Gastroesophageal sphincter (tissue), 4 donors: ENCODE measurements at places on chromosomes 13 and 19.

DNA sequence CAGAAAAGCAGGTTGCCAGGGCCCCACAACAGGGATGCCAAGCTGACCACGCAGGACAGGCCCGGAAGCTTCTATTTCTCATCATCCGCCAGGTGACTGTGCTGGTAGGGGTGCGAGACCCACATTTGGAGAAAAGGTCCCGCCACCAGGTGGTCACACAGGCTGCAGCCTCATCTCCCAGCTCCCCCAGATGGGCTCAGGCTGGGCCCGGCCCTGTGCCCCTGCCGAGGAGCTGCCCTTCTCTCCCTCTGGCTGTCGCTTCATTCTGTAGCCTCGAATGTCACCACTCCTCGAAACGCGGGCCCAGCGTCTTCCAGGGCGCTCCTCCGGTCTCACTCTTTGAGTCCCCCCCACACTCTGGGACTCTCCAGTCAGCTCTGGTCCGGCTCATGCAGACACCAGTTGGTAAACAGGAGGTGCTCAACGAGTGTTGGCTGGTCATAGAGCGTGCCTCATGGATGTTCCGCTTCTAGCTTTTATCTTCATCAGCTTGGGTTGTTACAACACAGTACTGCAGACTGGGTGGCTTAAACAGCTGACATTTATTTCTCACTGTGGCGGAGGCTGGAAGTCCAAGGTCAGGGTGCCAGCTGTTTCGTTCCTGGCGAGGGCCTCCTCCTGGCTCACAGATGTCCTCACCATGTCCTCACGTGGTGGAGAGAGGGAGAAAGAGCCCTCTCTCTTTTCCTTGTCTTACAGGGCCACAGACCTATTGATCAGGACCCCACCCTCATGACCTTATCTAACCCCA is 87.1 kb downstream of the TEX29 start:
- no peak for ATAC-seq

GRCh38 chr13:37303606-37304005 is 198.1 kb upstream of the CSNK1A1L start:
- ATAC-seq: no peak

DNA sequence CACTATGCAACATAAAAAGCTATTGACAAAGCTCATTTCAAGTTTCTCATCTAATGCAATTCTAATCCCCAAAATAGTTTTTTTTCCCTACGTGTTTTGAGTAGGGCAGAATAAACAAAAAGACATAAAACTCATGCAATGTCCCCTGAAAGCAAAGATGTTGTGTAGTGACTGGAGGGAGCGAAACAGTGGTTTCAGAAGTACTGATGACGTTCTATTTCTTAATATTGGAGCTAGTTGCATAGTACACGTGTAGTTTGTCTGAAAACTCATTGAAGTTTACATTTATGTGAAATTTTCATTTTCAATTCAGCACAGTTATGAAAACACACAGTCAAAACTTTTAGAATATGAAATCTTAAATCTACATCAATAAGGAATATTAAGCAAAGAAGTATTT is 31.6 kb downstream of the USP12 start:
- ATAC-seq: no peak

DNA sequence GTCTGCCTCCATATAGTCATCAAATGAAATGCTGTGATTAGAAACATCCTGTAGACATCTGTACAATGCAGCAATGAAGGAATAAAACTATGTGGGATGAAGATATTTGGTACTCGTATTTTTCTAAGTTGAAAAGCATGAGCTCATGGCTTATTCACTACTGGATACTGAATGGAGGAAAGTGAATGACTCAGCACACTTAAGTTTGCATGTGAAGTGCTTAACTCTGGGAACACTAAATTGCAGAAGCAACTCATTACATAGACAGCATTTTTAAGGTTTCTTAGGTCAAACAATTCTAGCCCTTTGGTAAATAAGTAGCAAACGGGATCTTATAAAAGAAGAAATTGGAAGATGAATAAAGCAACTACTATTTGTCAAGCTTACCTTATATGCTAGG is 429.0 kb upstream of the MIR17HG start:
- ATAC-seq: no peak

DNA sequence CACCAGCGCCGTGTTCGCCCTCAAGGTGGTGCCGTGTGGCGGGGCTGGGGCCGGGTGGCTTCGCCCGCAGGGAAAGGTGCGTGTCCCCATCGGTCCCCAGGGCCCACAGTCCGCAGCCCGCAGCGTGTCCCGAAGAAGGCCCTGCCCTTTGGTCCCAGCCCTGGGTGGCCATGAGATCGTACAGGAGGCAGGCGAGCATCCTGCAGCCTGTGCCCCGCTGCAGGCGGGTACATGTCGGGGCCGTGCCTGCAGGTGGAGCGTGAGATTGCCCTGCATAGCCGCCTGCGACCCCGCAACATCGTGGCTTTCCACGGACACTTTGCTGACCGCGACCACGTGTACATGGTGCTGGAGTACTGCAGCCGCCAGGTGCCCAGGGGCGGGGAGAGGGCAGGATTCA is 1.5 kb downstream of the PLK5 start:
- ATAC-seq: no peak

DNA sequence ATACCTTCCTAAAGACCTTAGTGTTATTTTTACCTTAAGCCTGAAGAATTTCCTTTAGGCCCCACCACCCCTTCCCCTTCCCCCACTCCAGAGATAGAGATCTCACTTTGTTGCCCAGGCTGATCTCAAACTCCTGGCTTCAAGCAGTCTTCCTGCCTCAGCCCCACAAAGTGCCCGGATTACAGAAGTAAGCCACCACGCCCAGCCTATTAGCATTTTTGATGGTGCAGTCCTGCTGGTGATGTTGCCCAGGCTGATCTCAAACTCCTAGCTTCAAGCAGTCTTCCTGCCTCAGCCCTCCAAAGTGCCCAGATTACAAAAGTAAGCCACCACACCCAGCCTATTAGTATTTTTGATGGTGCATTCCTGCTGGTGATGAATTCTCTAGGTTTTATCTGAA is 22.0 kb downstream of the ZNF567 start:
- no peak for ATAC-seq

DNA sequence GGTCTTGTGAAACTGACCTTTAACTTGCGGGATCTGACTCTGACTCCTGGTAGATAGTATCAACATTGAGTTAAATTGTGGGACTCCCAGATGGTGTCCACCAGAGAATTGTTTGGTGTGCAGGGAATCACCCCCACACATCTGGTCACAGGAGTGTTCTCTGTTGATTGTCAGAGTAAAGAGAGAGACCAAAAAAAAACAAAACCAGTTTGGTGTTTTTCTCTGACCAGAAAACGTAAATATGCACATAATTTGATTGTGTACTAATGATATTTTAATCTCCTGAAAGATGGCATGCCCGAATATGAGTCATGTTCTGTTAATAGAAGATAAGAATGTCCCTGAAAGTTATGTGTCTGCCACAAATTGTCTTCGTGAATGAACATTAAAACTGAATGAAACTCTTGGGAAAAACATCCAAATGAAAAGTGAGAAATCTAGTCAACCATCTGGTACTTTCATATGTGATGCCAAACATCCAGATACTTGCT is 118.5 kb upstream of the GPC6 start:
- no peak for ATAC-seq

DNA sequence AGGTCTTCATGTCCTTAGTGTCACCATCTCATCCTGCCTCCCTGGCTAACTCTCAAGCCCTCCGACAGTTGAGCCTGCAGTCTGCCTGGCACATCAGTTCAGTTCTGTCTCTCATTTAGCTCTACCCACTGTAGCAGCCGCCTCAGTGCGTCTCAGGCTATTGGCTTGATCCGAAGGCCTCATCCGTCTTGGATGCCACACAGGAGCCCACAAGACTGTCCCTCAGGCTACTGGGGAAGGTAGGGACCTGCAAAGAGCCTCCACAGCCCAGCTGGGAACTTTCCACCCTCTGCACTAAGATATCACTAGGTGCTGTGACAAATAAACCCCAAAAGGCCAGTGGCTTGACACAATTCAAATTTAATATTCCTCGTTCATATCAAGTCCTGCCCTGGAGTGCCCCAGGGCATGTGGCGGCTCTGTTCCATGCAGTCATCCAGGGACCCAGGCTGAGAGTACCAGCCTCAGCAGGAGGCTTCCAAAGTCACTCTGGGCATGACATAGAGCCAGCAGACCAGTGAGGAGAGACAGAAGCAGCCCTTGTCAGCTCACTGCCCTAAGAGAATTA is 5.7 kb downstream of the VSTM2B start:
- no peak for ATAC-seq

DNA sequence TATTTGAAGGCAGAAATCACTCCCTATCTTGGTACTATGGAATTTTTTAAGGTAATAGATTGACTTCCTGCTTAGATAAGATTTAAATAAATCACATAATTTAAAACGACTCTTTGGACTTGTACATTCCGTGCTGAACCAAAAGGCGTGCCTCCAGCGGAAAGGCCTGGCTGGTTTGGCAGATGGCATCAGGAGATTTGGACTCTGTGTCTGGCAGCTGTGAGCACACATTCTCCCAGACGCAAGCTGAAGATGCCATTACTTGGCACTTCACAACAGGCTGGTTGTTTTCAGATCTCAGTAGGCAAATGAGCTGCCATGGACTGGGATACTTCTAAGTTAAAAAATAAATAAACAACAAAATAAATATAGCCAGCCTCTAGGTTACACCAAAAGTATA is 104.5 kb upstream of the SLC15A1 start:
- ATAC-seq: no peak

DNA sequence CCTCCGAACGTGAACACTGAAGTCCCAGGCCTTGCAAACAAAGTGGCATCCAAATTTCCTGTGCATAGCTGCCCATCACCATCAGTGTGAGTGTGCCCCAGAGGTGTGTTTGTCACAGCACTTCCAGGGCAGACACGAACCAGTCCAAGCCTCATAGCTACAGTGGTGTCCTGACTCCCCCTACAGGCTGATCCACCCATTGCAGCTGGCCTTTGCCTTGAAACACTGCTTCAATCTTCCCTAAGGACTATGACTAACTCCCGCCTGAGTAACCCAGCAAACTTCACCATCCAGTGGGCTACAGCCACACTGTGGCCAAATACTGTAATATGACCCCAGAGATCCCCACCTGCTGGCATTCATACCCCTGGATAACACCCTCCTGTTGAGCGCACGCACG is 3.9 kb downstream of the ZNF266 start:
- ATAC-seq: no peak

GRCh38 chr13:47289567-47289966 is 392.7 kb upstream of the HTR2A start:
- no peak for ATAC-seq

DNA sequence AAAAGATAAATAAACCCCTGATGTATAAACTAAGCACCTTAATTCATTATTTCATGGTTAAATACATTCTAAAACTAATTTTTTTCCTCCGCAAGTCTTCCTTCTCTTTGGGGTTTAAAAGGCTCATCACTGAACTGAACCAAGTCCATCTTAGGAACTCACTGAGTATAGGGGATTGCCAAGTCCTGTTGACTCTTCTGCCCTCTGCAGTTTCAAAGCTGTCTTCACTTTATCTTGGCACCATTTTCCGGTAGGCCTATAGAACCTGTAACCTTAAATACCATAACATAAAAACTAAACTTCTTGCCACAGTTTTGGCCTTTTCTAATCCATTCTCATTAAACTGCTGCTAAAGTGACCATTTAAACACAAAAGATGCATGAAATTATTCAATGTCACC is 66.5 kb upstream of the USPL1 start:
- no peak for ATAC-seq

- ATAC-seq: no peak
These were observed 9.9 kb upstream of the SPART start for GRCh38 chr13:36356058-36356457.

GRCh38 chr19:8149261-8150094 is at the start of gene FBN3:
Gene FBN3 (minus strand): TSS chr19:8149592. CDS start chr19:8147480, 2,112 bp downstream.
- ATAC-seq: no peak

- ATAC-seq: no peak
These were observed 3.7 kb upstream of the RASL11A start for GRCh38 chr13:27266917-27267316.

DNA sequence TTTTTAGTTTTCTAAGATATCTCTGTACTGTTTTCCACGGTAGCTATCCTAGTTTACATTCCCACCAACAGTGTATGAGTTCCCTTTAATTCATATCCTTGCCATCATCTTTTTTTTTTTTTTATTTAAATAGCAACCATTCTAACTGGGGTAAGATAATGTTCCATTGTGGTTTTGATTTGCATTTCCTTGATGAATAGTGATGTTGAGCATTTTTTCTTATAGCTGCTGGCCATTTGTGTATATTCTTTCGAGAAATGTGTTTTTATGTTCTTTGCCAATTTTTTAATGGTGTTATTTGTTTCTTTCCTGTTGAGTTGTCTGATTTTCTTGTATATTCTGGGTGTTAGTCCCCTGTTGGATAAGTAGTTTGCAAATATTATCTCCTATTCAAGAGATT is 454.8 kb downstream of the DACH1 start:
- no peak for ATAC-seq

DNA sequence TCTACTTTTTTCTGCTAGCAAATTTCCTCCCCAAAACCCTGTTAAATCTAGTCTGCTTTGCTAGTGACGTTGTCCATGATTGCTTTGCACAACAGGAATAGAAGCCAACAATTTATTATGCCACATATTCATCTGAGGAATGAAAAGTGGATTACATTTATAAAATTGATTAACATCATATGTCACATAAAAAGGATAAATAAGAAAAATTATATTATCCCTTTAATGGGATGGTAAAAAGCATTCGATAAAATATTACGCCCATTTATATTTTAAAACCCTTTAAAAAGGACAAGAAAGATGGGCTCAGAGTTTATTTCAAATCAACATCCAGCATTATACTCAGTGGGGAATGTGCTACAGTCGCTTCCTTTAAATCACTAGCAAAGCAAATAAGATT is 991.7 kb downstream of the DIAPH3 start:
- no peak for ATAC-seq

- ATAC-seq: no peak
These were observed 291.4 kb downstream of the DCLK1 start for GRCh38 chr13:35839806-35840205.

- no peak for ATAC-seq
These were observed 81.8 kb downstream of the SPRY2 start for GRCh38 chr13:80259159-80259558.

- no peak for ATAC-seq
These were observed 104.9 kb downstream of the HSPH1 start for GRCh38 chr13:31056644-31057271.

DNA sequence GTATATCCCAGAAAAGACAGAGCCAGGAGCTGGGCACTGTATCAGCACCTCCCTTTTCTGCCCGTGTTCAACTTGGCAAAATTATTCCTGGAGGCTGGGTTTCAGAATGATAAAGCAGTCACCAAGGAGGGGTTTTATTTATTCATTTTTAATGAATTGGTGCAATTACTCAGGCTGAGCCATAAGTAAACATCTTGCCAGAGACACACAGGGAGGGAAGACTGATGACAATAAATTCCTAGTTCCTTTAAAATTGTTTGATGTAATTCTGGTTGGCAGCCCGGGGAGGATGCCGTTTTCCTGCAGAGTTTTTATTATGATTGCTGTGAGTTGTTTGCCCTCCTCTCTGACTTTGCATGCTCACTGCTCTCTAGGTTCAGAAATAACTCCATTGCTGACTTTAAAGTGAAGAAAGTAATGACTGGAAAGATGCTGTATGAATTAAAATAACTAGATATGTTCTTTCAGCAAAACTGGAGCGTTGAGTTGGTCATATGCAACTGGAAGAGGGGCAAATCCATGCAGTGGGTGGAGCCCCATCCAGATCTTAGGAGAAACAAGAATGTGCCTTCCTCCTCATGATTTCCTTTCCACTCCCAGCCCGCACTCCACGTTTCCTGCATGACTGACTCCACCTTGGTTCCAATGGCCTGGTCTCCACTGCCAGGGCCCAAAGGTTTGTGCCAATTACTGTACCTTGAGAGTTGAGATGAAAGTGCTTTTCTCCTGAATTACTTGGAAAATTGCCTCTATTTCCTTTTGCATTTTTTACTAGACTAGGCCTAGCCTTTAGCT is 182.1 kb downstream of the RFC3 start:
- peak; percentile 25 for ATAC-seq
